Thyroid gland (tissue), 4 donors: ENCODE measurements at places on chromosomes 7 and 10. TPM values are rescaled to one million over a fixed set of nuclear protein-coding genes. Genes with fewer than 3 reads are reported as not detected.
A peak's percentile ranks its signal among the peaks of the same experiment; 100 is the strongest.

SRRM3 gene
- 0.50 TPM for total RNA-seq

- DNase-seq, result no peak
Measured at GRCh38 chr7:42161719-42162118, 75.3 kb downstream of the GLI3 start.

GRCh38 chr7:30436046-30436445 is 42.5 kb downstream of the NOD1 start:
- no peak for DNase-seq

DNA sequence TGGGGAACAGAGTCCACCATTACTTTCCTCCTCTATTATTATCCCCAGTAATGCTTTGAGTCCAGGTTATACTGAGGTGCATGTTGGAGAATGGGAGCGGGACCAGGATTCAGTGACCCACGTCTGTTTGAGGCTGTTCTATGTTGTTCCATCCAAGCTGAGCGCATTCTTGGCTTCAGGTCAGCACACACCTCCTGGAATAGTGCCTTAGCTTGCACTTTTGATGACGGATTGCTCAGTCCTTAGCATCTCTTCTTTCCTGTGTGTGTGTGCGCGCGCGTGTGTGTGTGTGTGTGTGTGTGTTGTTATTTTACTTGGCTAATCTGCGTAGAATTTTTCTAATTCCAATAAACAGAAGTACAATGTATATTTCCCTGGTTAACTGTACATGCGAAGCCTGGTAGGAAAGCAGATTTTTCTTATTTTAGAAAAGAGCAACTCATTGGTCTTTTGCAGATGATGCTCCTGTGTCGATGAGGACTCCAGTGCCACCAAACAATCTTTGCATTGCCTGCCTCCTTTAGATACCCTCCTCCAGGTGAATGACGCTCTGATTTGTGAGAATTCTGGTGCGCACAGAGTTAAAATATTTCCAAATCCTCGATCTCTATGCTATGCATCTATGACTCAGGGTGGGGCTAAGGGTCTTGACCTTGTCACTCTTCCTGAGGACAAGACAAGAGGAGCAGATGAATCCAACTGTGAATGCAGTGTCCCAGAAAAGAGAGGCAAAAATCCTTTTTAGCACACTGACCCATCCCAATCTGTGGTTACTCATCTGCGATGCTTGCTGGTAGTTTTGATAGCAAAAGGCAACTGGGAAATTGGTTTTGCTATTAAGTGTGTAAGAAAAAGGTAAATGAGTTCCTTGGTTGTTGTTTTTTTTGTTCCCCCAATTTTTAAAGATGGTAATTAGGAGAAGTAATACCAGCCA is 13.3 kb upstream of the CELF2 start:
- DNase-seq, result peak; percentile 59

DNA sequence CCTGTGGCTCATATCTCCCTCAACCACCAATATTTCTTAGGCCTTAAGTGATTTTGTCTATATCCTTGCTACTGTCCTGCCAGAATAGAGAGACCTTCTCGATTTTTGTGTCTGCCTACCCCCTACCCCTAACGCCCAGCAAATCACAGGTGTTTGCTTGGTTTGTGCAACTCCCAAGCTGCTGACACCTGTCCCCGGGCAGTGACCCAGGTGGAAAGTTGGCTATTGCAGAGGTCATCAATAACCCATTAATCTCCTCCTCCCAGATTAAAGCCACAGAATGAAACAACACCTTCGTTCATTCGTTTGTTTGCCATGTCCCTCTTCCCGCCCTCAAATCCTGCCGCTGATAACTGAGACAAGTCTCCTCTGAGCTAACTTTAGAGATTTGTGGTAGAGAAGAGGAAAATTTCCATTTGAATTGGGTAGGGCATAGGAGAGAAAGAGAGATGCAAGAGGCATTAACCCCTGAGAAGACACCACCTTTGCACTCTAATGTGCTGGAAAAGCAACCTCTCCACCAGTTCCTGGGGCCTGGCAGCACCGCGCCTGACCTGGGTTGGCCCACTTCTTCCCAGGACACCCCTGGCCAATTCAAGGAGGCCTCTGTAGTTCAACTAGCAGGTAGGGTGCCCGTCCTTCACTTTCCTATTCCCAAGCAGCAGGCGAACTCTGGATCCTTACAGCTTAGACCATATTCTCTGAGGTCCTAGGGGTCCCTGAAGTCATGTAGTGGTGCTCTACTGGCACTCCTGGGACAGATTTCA is 3.0 kb downstream of the NEUROG3 start:
- no peak for DNase-seq

DNA sequence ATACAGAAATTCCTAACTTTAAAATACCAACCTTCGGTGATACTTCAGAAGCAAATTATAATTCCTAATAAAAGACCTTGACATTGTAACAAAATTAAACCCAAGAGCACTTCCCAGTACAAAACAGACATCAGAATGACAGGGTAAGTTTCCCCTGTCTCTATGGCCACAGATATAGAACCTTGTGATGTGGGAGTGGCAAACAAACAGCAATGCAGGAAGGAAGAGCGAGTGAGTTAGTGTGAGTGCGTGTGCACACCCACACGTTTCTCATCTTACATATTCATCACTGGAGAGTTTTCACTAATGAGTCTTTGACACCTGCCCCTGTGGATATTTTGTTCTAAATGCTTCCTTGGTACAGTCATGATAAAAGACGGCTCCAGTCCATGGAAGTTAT is 72.2 kb downstream of the VWC2 start:
- DNase-seq, result no peak
